ENCODE measurements at places on chromosomes 3 and 15. TPM values are rescaled to one million over a fixed set of nuclear protein-coding genes. Genes with fewer than 3 reads are reported as not detected.
A peak's percentile ranks its signal among the peaks of the same experiment; 100 is the strongest.

GRCh38 chr3:149450281-149450680 lies 24.2 kb upstream of the TM4SF4 start:
- H3K27ac ChIP-seq, result no peak overlapping the region
- no peaks in the 10 kb centered on the region for H3K27me3 ChIP-seq
- no peaks in the 10 kb centered on the region for H3K36me3 ChIP-seq
- H3K4me1 ChIP-seq, result peaks cover 9% of the 10 kb centered on the region
- no peak for DNase-seq
- H3K4me3 ChIP-seq, result no peak overlapping the region

Gene GOLGA8T
- total RNA-seq, result 1.2 TPM

Gene PIK3CB
- 90.0 TPM for total RNA-seq

Gene MESP2
- total RNA-seq, result not detected

DNA sequence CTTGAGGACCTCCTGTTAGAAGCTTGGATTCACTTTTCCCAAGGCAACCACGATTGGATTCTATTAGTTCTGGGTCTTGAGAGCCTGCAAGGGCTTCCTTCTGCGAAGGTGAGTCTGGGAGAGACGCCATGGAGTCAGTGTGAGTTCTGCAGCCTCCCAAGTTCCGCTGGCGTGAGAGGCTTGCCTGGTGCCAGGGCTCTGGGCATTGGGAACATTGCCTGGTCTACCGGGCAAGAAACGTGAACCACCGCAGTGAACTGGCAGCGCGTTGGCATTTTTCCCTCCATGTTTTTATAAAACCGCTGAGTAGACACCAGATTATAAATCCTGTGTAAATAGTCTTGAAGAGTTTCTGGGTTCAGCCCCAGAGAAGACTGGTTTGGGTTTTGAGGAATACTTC lies 160.9 kb downstream of the IGF1R start:
- DNase-seq, result peak; percentile 88
- H3K27ac ChIP-seq, result peak overlapping the region; percentile 73
- H3K36me3 ChIP-seq, result no peaks in the 10 kb centered on the region
- no peak overlapping the region for H3K4me3 ChIP-seq
- no peaks in the 10 kb centered on the region for H3K27me3 ChIP-seq

Gene IGF2BP2
- total RNA-seq, result 45.7 TPM

DNA sequence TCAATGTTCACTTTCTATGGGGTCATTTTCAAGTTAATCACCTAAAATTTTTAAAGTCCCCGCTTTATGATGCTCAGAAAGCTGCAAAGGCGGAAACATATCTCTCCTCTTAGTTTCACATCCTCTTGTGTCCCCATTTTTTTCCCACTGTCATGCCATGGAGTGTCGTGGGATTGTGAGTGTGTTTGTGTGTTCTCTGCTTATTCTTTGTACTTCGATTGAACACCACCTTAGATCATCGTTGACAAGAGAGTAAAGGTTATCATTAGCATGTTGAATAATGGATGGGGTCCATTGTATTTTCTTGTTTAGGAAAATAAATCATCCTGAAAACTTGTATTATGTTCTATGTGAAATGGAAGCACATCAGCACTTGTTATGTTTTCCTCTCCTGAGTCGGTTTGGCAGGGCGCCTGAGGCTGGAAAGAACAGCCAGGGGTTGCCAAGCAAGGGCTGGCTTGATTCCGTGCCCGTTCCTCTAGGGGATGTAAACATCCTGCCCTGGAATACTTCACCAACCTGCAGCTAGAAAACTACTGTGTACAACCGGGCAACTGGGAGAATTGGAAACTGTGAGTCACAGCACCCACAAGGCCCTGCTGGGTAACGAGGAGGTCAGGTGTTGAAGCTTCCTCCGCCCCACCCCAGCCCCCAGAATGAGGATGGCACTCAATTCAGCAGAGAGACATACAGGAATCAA lies 67.2 kb downstream of the EIF4E3 start:
- peak overlapping the region; percentile 50 for H3K27ac ChIP-seq
- H3K4me1 ChIP-seq, result peaks cover 6% of the 10 kb centered on the region
- peak; percentile 93 for DNase-seq
- no peak overlapping the region for H3K4me3 ChIP-seq

Gene MAN2A2
- 30.1 TPM for total RNA-seq

All from thyroid gland (tissue), 4 donors.